Esophagus mucosa (tissue), 1 donor: ENCODE measurements at places on chromosomes 2 and 18. TPM values are rescaled to one million over a fixed set of nuclear protein-coding genes. Genes with fewer than 3 reads are reported as not detected.

Gene SLC4A5
- 0.56 TPM for total RNA-seq

DNA sequence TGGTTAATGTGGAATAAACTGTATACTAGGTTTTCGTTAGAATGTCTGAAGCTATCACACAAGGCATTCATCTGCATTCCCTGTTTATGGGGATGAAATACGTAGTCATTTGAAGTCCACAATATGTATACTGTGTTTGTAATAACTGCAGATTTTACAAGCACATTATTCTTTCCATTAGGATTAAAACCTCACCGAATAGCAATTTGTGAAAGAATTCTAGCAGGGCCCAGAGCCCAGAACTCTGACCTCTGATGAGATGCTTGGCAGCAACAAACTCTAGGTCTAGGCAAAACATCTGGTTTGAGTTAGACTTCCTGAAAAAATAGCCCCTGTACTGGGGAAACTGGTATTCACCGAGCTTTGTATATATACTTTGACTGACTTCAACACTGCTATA lies 158.2 kb downstream of the SRBD1 start:
- ATAC-seq = no peak

Gene MYOM1
- total RNA-seq = 0.32 TPM

- ATAC-seq = no peak
These were observed 575.2 kb downstream of the PIK3C3 start for GRCh38 chr18:42530276-42530675.

Gene ALKAL2
- total RNA-seq = 0.44 TPM
